ENCODE measurements at places on chromosomes 5 and 9.

GRCh38 chr5:134905246-134905996, 490 bp downstream of the PCBD2 start:
- no peak for DNase-seq

DNA sequence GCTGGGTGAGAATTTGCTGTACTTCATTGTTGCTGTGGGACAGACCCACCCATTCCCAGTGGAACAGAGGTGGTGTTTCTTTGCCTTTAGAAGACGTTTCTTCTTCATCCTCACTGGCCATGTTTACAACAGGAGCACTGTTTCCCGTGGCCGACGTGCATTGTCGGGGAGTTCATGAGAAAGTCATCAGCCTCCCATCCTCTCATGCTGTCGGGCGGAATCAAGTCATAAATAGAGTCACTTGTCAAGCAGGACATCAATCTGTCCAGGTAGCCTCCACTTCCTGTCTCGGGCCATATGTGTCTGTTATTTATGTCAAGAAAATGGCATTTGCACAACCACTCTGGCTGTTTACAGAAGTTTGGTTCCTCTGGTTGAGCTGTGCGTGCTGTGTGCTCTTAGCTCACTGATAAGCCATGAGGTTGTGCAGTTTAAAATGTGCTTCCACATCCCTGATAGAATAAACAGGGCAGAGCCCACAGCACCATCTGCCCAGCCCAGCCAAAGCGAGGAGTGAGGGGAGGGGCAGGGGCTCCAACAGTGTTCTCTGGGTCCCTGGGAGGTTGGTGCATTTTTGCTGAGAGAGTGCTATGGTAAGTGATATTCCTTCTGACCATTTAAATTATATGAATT, 401.9 kb upstream of the IRX2 start:
- DNase-seq, result no peak

DNA sequence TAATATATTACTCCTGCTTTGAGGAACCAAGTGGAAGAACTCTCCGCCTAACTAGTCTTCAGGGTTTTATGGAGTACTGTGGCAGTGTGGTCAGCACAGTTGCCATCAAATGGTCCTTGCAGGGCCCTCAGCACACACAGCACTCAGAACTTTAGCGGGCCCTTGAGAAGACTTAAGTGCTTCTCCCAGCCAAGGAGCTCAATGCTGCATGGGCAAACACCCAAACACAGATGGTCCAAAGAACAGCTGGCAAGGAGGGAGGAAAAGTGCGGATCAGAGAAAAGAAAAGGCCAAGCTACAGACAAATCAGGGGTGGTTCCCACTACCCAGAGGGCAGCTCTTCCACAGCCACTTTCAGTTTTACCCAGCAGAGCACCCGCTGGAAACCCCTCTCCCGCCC, 98.6 kb downstream of the SPOCK1 start:
- no peak for DNase-seq

DNA sequence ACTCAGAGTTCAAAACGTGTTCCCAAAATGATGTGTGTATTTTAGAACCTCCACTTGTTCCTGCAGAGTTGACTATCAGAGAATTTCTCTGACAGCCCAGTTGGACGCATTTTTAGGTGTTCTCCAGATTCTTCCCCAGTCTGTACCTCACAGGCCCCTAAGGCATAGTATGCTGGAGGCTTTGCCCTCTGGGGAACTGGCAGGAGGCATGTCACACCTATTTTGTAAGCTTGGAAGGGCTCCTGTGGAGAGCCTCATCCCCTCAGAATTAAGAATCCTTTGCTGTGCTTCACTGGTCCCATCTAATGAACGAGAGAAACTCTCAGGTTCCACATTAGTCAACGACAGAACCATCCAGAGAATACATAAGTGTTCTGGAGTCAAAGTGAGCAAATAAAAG, 144.1 kb upstream of the SLC30A5 start:
- DNase-seq, result no peak

DNA sequence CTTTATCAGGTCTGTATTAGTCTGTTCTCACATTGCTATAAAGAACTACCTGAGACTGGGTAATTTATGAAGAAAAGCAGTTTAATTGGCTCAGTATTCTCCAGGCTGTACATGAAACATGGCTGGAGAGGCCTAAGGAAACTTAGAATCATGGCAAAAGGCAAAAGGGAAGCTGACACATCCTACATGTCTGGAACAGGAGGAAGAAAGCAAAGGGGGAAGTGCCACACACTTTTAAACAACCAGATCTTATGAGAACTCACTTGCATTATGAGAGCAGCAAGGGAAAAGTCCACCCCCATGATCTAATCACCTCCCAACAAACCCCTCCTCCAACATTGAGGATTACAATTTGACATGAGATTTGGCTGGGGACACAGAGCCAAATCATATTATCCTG, 132.1 kb downstream of the PCSK1 start:
- no peak for DNase-seq

- DNase-seq, result no peak
Measured at GRCh38 chr5:139268364-139269202, 25.0 kb upstream of the MATR3 start.

GRCh38 chr9:132494857-132495256, 84.8 kb downstream of the CFAP77 start:
- DNase-seq, result no peak

GRCh38 chr5:160312134-160312959, at the start of gene CCNJL:
TSS of gene CCNJL (minus strand) at chr5:160312564. CDS start at chr5:160311923, 641 bp downstream.
- DNase-seq, result no peak

- DNase-seq, result no peak
Measured at GRCh38 chr9:100352201-100352726, 478 bp downstream of the TEX10 start.
